ENCODE measurements at places on chromosomes 6 and 20.

- no peak for DNase-seq
These were observed 641 bp downstream of the DBNDD2 start for GRCh38 chr20:45408646-45409213.

DNA sequence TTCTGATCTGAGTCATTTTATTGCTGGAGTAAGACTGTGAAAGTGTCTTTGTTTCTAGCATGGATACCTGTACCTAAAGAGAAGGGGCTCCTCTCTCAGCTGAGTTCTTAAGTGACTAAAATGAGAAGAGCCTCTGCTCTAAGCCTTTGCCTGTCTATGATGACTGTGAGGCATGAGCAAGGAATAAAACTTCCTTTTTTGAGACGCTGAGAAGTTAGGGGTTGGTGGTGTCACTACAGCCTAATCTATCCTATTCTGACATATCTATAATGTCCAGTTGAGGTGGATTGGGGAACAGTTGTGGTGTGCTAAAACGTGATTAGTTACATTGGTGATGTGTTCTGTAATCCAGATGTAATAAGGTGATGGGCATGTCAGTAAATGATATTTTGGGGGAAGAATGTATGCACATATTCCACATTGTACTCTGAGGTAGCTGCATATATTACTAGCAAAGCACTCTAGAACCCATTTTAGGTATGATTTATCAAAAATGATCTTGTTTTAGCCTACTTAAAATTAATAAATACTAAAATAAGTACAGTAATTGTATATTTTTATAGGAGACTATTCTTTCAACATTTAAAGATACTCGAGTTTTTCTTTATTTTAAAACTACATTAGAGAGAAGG lies 18.1 kb downstream of the ADGRB3 start:
- DNase-seq = no peak

DNA sequence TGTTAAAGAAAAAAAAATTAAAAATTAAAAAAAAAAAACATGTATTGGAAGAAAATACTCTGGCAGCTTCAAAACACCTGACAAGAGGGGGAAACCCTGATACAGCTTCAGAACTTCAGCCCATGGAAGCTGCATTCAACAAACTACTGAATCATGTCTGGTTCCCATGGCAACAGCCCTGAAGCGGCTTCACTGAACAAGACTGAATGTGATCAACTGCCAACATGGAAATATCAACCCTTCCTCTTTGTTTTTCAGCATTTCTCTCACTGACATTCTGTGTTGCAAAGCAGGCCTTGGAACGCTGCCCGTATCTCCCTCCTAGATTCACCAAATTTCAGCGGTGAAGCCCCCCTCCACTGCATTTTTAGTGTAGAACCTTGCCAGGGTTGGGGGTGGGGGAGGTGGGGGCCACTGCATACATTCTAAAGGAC lies 91.3 kb upstream of the SHLD1 start:
- peak; percentile 67 for DNase-seq

DNA sequence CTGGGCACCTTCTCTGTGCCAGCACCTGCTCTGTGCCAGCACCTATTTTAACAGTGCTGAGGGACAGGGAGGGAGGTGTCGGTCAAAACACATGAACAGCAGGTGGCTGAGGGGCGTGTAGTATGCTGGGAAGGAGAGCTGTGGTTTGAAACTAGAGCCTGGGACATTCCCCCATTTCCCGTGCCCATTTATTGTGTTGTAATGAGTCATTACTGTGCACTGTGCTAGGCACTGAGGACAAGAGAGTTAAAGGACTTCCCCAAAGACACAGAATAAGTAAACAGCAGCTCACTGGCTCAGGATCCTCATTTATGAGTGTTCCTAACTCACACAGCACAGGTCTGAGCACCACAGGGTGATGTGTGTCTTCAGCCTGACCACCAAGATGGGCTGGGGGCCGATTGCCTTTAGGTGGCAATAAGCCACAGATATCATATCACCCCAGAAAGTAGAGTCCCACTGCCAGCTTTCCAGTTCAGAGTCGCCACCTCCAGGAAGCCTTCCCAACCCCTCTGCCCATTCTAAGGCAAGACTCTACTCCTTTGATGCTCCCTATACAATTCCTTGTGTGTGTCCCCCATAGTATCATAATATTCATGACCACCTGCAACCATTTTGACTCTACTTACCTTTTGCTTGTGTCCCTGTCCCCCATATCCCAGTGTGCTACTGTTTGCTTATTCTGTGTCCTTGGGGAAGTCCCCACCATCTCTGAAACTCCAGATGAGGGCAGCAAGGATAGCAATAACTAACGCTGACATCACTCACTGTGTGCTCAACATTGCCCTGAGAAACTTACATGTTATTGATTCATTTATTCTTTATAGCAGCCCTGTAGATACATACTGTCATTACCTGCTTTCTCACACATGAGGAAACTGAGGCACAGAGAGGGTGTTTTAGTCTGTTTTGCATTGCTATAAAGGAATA lies 87.3 kb downstream of the TOX2 start:
- DNase-seq = no peak

GRCh38 chr20:10795286-10796026 lies 121.7 kb upstream of the JAG1 start:
- no peak for DNase-seq

GRCh38 chr6:6886171-6886885 lies 221.4 kb upstream of the RREB1 start:
- DNase-seq = peak; percentile 96

DNA sequence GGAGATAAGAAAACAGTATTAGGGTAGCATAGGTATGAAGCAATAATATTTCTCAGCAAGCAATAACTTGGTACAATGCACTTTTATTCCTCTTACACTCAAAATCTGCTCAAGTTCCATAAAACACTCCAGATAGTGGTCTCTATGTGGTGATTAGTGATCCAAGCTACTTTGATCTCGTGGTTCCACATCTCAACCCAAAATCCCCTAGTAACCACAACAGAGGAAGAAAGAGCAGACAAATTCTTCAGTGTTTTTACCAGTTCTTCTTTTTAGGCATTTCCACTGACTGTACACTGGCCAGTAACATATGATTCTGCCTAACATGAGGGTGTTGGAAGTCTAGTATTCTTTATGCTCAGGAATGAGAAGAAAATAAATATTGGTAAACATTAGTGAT lies 309.0 kb upstream of the PTCHD4 start:
- no peak for DNase-seq

- DNase-seq = peak; percentile 30
These were observed 125.7 kb downstream of the ANKS1A start for GRCh38 chr6:35014786-35015185.

All from HL-60 (cell line).